CD4-positive, alpha-beta T cell treated with Interleukin-21 for 1 hour (primary cell): ENCODE measurements at places on chromosomes 6 and 20.

DNA sequence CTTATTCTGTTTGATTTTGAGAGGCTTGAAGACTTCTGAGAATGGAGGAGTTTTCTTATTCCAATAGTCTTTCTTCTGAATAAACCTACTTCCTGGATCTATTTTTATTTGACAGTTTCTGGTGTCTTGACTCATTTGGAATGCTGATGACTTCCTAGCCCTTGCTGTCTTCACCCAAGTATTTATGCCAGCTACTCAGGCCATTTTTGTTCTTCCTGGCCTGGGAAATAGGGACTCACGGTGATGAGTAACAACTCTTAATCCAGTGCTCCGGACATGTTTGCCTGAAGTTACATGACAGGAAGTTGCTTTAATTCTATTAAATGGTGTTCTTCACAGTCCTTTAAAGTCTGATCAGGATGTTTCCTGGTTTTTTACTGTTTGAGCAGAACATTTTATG, 272.1 kb upstream of the EYS start:
- no peak for DNase-seq

DNA sequence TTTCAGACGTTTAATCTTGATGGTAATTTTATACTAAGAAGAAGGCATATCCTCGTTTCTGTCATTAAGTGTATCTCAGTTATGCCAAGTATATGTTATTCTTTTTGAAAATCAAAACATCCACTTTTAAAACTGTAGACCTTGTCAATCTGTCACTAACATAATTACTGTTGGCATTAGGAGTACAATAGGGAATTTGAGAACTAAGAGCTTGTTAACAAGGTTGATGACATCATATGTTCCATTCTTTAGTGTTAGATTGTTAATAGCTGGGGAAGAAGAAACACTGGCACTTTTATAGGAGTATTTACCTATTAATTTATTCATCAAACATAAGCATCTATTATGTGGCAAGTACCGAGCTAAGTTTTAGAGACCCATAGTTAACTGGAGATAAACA, 76.2 kb downstream of the MAP3K4 start:
- DNase-seq, result no peak

- DNase-seq, result no peak
These were observed 16.0 kb downstream of the KIF13A start for GRCh38 chr6:17971128-17972073.

DNA sequence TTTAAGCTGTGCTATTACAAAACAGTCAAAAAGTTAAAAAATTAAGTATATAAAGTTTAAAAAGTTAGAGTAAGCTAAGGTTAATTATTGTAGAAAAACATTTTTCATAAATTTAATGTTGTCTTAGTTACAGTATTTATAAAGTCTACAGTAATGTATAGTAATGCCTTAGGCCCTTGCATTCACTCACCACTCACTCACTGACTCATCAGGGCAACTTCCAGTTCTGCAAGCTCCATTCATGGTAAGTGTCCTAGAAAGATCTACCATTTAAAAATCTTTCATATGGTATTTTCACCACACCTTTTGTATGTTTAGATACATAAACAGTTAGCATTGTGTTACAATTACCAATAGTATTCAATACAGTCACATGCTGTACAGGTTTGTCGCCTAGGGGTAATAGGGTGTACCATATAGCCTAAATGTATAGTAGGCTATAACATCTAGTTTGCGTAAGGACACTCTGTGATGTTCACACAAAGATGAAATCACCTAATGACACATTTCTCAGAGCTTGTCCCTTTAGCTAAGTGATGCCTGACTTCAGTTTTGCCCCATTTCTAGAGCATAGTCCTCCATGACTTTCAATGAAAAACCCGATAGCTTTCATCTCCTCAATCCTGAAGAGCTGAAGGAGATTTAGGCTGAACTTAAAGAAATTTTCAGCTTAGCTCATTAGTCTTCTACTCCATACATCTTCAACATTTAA, 14.9 kb upstream of the HLA-DRA start:
- DNase-seq, result no peak

- no peak for DNase-seq
These were observed 61.4 kb downstream of the PHF20 start for GRCh38 chr20:35833241-35833640.

GRCh38 chr6:66605971-66606370, 898.9 kb upstream of the EYS start:
- DNase-seq, result no peak

- no peak for DNase-seq
These were observed 210.1 kb downstream of the ARHGAP18 start for GRCh38 chr6:129499843-129500219.

- no peak for DNase-seq
These were observed 27.1 kb downstream of the BCAS1 start for GRCh38 chr20:54043076-54043967.

DNA sequence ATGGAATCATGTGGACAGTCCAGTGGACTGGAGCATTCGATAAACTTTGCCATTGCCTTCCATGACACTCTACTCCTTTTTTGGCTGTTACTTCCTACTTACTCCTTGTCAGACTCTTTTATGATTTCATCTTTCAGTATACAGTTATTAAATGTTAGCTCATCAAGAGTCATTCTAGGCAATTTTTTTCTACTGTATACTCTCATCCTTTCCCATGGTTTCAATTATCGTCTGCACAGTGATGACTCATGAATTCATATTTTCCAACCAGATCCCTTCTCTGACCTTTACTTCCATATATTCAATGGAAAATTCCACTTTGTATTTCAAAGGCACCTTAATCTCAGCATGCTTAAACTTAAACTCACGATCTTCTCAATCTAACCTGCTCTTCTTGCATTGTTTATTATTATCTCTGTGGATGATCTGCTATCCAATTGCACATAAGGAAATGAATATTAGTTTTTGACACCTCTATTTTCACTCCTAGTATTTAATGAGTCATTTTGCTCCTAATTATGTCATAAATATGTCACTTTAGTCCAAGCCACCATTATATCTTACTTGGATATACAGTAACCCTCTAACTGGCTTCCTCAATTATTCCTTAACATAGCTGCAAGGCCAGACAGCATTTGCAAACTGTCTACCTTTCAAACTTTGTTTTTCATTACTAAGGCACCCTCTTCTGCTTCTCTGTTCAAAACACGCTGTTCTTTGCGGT, 427.5 kb downstream of the PHF3 start:
- DNase-seq, result no peak

DNA sequence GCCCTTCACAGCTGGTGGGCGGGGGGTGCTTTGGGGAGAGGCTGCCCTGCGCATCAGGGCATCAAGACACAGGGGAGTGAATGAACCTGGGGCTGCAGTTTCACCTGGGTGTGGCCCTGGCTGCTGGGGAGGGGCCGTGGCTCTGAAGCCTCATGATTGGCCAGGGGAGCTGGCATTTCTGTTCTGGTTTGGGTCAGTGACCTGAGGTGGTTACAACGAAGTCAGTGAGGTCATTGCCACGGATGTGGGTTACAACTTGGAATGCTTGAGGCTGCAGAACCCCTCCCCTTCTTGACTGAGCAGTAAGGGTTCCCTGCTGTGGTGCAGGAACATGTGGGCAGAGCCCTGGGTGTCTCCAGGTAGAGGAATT, 3.0 kb downstream of the TCEA2 start:
- peak; percentile 76 for DNase-seq

GRCh38 chr20:24194143-24194542, 205.6 kb upstream of the GGTLC1 start:
- no peak for DNase-seq

- no peak for DNase-seq
These were observed 482.8 kb upstream of the SULF2 start for GRCh38 chr20:48267860-48268633.

GRCh38 chr6:54044059-54044458, 67.2 kb upstream of the MLIP start:
- DNase-seq, result no peak

DNA sequence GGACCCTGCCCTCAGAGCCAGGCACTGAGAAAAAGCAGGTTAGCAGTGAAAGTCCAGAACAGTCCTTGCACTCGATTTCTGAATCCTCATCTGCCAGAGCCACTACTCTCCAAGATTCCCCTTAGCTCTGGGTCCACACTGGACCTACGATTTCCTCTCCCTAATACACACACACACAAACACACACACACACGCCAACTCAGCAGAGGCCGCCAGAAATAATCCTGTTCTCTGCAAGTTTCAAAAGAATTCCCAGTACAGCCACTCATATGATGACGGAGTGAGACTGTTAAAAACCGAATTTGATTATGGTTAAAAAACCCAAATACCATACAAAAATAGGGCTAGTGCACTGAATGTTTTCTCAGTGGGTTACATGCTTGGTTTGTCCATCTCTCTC, 90.8 kb downstream of the GMPR start:
- DNase-seq, result no peak

DNA sequence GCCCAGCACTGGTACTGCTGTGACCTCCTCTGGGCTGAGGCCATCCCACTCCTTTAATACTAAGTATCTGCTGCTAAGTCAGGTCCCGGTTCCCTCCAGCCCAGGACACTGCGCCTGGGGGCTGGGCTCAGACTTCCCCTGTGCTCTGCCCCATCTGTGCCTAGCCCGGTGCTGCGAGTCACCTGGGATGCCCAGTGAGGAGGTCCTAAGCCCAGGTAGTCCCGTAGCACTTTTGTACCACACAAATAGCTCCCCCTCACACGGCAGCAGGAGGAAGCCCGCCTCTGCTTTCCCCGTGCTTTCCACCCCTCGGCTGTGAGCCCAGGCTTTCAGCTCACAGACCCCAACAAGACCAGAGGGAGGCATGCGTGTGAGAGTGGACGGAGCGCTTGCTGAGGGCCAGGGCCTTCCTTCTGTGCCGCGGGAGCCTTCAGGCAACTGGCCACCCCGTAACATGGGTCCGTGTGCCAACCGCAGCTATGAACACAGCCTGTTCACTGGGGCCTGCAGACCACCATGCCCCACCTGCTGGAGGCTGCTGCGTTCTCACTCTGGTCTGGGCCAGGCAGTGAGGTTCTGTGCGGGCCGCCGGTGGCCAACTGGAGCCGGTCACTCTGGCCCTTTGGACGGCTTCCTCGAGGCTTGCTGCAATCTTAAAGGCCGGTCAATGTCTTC, 79.9 kb upstream of the MPC1 start:
- no peak for DNase-seq

DNA sequence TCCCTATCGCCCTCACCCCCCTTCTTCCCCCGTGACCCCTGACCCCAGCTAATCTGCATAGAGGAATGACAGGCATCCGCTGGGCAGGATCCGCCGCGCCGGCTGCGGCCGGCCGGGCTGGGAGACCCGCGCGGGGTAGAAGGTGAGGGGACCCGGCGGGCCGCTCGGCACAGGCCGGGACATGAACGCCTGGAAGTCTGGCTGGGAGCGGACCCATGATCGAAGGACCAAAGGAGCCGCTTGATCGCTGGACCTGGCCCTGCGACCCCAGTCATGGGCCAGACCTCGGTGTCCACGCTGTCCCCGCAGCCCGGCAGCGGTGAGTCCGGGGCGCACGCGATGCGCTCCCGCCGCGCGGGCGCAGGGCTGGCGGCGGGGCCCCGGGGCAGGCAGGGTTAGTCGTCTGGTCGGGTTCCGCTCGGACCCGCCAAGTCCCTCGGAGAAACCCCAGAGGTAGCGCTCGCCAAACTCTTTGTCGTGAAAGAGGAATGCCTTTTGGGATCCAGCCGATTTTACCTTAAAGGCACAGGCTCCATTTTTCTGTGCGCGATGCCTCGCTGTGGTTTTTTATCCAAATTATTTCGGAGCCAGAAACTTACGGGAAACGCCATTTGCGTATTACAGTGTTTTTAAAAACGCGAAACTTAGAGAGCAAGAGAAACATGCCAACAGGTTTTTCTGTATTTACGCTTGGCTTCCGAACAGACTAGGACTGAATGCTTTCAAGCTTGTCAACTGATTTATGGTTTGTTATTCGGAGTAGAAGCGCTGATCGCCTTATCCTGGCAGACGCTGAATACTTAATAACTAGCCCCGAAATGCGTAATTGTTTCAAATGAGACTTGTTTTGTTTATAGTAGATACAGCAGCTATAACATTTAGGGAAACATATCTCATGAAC, at the start of gene PHACTR2:
Gene PHACTR2 (plus strand): TSS at position 75 of the 901 bp plus-strand sequence. CDS start 199 bp downstream, at position 274.
- peak; percentile 58 for DNase-seq

DNA sequence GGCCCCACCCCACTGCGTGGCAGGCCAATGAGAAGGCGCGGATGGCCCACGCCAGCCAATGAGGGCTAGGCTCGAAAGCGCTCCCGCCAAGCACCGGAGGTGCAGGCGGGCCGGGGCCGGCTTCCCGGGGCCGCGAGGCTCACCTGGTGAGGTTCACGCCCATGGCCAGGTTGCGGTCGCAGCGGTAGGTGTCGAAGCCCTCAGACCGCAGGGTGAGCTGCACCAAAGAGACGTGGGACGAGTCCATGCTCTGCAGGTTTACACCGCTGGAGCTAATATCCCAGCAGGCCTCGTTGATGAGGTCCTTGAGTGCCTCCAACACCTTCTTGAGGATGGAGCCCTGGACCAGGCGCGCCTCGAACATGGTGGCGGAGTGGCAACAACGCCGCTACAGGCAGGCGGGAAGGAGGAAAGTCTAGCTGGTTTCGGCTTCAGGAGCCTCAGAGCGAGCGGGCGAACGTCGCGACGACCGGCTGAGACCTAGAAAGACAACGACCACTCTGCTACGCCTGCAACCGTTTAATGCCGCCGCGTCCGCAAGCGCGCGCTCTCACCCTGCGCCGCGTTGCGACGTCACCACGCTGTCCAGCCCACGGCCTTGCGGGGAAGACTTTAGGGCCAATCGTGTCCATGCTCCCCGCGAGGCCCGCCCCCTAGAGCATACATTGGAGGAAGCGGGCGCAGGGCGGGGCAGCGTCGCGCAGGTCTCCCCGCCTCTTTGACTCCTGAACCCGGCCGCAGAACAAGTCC, at the start of gene PCNA:
Gene PCNA (minus strand): TSS at position 524 of the 750 bp plus-strand sequence. CDS start 160 bp downstream, at position 364.
- peak; percentile 95 for DNase-seq

- DNase-seq, result no peak
These were observed 116.2 kb upstream of the PRL start for GRCh38 chr6:22412994-22413393.

GRCh38 chr20:33685328-33686099, 671 bp downstream of the E2F1 start:
- DNase-seq, result no peak

DNA sequence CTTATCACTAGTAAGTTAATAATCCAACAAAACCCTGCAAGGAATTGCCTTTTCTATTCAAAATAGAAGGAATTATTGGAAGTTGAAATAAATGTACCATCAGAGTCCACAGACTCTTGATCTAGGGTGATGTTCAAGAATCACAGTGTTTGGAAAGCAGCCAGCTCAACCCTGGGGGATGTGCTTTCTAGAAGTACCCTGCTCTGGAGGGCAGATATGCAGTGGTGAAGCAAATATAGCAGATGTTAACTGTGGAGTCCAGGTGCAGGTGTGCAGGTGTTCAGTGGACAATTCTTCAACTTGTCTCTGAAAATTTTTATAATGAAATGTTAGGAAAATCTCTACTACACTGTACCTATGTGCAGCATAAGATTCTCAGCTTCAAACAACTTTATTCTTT, 9.1 kb upstream of the INSM1 start:
- DNase-seq, result no peak

DNA sequence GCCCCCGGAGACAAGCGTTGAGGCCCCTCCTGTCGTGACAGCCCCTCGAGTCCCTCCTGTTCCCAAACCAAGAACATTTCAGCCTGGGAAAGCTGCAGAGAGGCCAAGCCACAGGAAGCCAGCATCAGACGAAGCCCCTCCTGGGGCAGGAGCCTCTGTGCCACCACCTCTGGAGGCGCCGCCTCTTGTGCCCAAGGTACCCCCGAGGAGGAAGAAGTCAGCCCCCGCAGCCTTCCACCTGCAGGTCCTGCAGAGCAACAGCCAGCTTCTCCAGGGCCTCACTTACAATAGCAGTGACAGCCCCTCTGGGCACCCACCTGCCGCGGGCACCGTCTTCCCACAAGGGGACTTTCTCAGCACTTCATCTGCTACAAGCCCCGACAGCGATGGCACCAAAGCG, 72.4 kb downstream of the SERAC1 start:
- no peak for DNase-seq
